ENCODE measurements at places on chromosomes 6 and 20. TPM values are rescaled to one million over a fixed set of nuclear protein-coding genes. Genes with fewer than 3 reads are reported as not detected.
A peak's percentile ranks its signal among the peaks of the same experiment; 100 is the strongest.

BMP7 gene
- total RNA-seq = not detected

GRCh38 chr6:4402477-4402976, 267.2 kb upstream of the ECI2 start:
- no peak for DNase-seq

GRCh38 chr6:28651161-28651560, 125.5 kb downstream of the GPX5 start:
- no peak for DNase-seq

GGTLC1 gene
- total RNA-seq = not detected

DNA sequence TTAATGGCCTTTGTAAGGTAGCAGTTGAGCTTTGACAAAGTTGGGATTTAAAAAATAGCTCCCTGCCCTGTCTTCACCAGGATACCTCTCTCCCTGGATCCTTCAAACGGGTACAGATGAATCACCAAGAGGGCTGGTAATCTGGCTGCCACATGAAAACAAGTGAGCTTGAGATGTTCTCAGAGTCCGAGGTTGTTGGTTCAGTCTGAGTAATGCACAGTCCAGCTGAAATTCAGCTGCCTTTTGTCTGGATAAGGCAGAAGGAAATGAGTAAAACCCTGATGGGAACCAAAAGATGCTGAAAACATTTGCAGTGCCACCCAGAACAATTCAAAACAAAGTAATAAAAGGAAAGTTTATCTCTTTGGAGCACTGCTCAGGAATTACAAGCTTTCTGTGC, 86.8 kb downstream of the GJA1 start:
- no peak for DNase-seq

DNA sequence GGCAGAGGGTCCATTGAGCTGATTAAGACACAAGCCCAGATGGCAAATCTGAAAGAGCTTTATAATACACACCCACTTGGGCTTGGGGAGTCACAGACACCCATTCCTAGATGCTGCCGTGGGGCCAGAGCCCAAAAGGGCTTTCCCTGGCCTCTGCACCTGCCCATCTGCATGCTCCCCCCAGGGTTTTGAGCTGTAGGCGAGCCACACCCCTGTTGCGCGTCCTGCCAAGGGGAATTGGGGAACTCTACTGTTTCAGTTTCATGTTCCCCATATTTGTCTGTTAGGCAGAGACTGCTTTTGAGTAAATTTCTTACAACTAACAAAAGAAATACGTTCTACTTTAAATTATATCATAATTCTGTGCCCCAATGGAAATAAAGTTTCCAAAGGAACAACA, 52.9 kb upstream of the FNDC1 start:
- DNase-seq = no peak

GRCh38 chr6:13303668-13304017, 24.7 kb downstream of the TBC1D7 start:
- peak; percentile 54 for DNase-seq

GRCh38 chr20:33007376-33008335, at the start of gene BPIFB2:
Gene BPIFB2 (plus strand): TSS chr20:33007704. CDS start chr20:33008575, 871 bp downstream.
- DNase-seq = no peak

KCNQ2 gene
- total RNA-seq = not detected

RBPJL gene
- not detected for total RNA-seq

GRCh38 chr6:128531696-128532095, 11.3 kb upstream of the PTPRK start:
- DNase-seq = no peak

All from activated naive CD4-positive, alpha-beta T cell treated with anti-CD3 and anti-CD28 coated beads for 36 hours (primary cell).